ENCODE measurements at places on chromosomes 12 and 14.
A peak's percentile ranks its signal among the peaks of the same experiment; 100 is the strongest.

DNA sequence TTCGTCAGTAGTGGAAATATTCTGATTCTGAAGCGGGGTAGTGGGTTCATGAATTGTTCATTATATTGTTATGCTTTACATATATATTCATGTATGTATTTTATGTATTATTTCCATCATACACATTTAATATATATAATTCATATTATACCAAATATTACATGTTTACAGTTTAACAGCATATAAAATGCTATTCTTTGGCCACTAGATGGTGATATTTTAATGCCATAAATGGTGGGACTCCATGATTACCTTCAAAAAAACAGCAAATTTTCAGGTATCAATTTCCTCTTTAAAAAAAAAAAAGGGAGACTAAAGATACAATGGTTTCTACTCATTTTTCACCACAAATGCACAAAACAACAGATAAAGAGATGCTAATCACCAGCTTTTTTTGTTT lies 41.0 kb downstream of the BDKRB1 start:
- DNase-seq = no peak

GRCh38 chr12:112496496-112496895 lies 77.7 kb downstream of the PTPN11 start:
- DNase-seq = no peak

DNA sequence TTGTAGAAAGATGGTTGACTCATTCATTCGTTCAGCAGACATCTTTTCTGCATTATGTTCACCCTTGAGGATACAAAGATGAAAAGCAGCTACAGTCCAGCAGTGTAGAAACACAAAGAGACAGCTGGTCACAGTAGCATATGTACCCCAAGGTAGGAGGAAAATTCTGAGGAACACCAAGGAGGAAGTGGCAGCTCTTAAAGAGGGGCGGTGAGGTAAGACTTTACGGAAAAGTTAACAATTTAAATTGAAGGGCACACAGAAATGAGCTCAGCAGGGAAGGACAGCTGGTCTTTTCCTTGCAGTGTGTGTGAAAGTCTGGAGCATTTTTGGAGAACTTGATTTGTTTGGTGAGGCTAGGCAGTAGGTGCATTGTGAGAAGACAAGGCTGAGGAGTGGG lies 3.5 kb downstream of the SLC35E3 start:
- no peak for DNase-seq

DNA sequence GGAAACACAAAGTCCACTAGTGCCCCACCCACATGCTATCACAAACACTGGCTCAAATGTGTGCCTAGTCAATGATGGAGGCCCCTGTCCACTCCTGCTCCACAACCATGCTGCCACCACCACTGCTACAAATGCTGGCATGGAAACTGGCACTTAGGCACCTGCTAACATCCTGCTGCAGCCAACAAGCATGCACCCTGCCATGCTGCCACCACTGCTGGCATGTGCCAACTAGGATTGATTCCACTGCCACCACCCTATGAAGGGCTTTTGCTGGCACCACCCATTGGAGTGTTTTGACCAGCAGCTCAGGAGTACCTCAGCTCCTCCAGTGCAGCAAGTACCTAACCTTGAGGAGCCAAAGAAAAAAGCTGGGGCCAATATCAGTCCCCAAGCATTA lies 236.6 kb downstream of the CCDC59 start:
- DNase-seq = no peak

DNA sequence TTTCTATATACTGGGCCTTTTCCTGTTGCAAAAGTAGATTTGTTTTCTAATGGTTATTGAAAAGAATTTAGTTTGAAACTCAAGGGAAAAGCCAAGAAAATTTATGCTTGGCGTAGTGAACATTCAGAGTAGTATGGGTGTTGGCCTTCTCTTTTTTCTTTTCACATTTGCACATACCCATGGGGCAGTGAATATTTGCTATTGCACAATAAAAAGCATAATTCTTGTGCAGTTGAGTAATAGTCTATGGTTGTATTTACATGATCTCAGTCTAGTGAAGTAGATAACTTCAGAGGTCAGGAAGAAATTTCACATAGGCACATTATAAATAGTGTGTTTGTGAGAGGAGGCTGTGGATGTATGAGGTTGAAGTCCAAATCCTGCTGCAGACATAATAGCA lies 158.1 kb downstream of the FLRT2 start:
- DNase-seq = no peak

GRCh38 chr12:12315838-12316237 lies 34.2 kb downstream of the MANSC1 start:
- no peak for DNase-seq

GRCh38 chr14:48925184-48925583 lies 661.0 kb downstream of the RPS29 start:
- no peak for DNase-seq

GRCh38 chr12:95548539-95549391 lies 2.5 kb downstream of the USP44 start:
- peak; percentile 17 for DNase-seq

GRCh38 chr14:76651410-76652055 lies 109.7 kb upstream of the VASH1 start:
- no peak for DNase-seq

DNA sequence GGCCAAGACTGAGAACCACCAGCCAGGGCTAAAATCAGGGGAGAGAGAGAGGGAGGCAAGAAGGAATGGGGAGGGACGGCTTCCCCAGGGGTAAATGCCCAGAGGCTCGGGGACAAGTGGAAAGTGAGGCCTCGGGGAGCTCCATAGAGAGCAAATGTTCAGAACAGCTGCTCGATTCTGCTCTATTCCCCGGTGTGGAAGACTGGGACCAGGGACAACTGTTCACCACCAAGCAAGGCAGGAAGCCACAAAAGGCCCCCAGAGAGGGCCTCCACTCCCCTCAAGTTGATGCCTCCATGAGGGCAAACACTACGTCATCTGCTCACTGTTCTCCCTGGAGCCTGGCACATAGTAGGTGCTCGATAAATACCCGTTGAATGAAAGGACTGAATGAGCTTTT lies 53.5 kb downstream of the IRF2BPL start:
- DNase-seq = no peak

DNA sequence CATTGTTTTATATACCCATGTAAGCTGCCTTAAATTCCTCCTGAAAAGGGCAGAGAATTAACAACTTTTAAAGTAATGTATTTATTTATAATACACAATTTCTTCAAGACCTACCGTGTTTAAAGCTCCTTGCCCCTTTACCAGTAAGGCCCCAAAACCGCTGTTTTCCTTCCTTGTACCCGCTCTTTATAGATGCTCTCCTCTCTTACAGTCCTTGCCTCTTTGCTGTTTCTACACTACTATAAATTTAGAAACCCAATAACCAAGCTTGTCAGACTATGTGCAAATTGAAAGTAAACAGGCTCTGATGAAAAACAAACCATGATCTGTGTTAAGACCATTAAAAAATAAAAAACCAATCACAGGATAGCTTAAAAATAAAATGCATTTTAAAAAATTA lies 3.9 kb downstream of the MPHOSPH9 start:
- DNase-seq = no peak

DNA sequence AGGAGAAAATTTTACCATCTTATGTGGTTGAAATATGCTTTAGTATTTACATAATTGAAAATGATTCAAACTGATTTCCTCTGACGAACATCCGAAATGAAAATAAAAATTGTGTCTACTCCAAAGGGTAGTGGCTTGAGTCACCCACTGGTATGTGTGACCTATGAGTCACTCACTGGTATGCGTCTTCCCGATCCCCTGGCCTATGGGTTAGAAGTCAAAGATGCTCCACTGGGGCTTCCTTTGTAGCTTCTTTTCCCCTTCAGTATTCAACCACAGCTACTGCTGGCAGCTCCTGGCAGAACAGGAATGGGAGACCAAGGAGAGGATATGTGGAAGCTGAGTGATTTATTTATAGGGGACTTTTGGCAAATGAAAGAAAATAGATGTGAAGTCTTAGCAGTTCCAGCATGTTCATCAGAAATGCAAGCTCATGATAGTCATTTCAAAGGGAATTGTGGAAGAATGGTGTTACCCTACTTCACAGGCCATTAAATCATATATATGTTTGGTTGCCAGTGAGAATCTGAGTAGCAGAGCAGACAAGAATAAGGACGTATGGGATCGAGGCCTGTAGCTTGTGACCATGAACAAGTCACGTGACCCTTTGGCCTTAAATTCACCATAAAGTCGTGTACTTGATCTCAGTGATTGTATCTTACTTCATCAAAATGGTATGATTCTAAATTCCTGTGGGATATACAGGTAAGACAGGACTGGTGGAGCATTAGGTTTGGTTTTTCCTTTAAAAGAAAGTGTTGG lies 108.3 kb downstream of the CRADD start:
- DNase-seq = no peak

GRCh38 chr14:63276016-63276415 lies 42.7 kb downstream of the GPHB5 start:
- DNase-seq = peak; percentile 93

- no peak for DNase-seq
These were observed 8.5 kb upstream of the SERPINA12 start for GRCh38 chr14:94517641-94518257.

GRCh38 chr12:32102234-32102633 lies 4.4 kb upstream of the BICD1 start:
- no peak for DNase-seq

GRCh38 chr12:116157845-116158267 lies 119.6 kb downstream of the MED13L start:
- DNase-seq = no peak

- DNase-seq = no peak
These were observed 33.5 kb downstream of the MED13L start for GRCh38 chr12:116244001-116244400.

DNA sequence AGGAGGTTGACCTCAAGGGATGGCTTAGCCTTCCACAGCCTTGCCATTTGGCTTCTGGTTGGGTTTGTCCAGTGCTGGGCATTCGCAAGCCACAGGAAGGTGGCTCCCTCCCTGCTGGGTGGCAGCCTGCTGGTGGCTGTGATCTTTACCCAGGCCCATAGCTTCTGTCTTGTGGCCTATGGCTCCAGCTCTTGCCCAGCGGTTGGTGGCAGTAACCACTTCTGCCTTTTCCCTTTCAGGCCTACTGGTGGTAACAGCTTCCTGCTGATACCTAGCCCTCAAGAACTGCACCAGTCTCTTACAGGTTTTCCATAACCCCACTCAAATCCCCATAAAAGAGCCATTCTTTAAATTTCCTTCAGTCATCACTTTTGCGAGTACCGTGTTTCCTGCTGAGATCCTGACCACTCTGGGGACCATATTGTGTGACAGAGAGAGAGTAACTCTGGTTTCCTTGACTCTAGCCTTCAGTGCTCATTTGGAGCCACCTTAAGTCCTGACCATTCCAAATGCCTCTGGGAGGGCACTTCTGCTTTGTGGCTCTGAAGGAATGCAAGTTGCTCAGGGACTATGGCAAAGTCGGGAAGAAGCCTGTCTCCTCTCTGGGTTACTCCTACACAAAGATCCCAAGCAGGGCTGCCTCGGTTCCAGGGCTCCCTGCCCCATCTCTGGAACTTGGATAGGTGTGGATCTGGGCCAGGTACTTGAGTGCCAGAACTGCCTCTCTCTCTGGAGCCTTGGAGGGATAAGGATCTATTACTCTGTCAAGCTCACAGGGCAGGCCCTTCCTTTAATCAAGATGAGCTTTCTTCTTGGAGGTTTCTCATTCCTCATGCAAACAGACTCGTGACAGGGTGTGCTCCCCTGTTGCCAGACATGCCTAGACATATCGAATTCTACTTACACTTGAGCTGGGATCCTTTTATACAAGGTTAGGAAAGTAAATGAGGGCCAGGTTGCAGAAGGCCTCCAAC lies 2.9 kb upstream of the NYNRIN start:
- no peak for DNase-seq
